Activated T-helper 1 cell treated with anti-CD3 and anti-CD28 coated beads, Interleukin-2, amount 50 U/mL, for 16 hours (primary cell): ENCODE measurements at places on chromosomes 2 and 18.

- DNase-seq: no peak
These were observed 349.1 kb downstream of the ANAPC1 start for GRCh38 chr2:111534910-111535352.

DNA sequence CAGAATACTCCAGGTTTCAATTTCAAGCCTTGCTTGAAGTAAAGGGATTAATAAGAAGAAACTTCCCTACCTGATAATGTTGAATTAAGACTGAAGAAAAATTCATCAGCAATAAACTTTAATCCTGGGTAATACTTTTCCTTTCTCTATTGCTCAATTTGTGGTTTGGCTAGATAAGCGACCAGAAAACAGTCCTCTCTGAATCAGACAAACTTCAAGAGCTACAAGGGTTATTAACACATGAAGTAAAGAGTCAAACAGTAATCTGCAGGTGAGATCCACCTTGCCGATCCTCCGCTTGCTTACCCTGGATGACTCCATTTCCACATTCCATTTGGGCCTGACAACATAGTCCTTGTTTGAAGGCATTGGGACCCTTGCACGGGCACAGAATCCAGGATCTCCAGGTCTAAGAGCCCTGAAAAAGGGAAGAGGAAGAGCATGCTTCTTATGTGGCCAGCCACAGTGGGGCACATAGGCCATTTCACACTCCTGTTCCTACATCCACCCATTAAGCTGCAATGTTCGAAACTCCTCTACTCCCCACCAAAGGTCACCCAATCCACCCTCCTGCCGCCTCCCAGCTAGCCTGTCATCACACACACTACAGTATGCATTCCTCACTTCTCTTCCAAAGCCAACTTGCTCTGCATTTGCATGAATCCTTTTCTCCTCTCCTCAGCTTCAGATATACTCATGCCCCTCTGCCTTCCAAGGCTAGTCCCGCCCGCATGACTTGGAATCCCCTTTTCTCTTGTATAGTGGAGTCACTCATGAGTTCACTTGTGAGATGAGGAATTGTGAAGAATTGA lies 39.8 kb downstream of the IWS1 start:
- DNase-seq: no peak

GRCh38 chr18:77234504-77235365 lies 14.9 kb upstream of the GALR1 start:
- DNase-seq: no peak

- no peak for DNase-seq
These were observed 218.2 kb downstream of the NDUFA10 start for GRCh38 chr2:239806758-239807434.

DNA sequence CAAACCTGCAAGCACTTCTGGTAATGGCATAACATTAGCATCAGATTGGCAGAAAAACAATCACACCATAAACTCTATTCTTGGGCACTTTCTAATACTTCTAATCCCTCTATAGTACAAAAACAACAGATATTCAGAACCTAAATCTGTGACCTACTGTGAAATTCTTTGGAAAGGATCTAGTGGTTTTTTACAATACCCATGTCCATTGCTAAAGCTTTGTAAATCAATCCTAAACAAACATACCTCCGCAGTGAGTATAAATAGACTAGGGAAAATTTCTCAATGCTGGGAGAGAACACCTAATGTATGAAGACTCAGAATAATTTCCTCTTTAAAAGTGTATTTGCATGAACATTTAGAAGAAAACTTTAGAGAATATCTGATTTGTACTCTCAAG lies 1098.5 kb upstream of the DDX18 start:
- no peak for DNase-seq

GRCh38 chr2:120348134-120348736 lies 2.3 kb downstream of the INHBB start:
- DNase-seq: no peak

GRCh38 chr18:26071725-26072124 lies 18.7 kb downstream of the SS18 start:
- no peak for DNase-seq

- no peak for DNase-seq
These were observed 176.1 kb upstream of the DLGAP1 start for GRCh38 chr18:4631239-4631638.

DNA sequence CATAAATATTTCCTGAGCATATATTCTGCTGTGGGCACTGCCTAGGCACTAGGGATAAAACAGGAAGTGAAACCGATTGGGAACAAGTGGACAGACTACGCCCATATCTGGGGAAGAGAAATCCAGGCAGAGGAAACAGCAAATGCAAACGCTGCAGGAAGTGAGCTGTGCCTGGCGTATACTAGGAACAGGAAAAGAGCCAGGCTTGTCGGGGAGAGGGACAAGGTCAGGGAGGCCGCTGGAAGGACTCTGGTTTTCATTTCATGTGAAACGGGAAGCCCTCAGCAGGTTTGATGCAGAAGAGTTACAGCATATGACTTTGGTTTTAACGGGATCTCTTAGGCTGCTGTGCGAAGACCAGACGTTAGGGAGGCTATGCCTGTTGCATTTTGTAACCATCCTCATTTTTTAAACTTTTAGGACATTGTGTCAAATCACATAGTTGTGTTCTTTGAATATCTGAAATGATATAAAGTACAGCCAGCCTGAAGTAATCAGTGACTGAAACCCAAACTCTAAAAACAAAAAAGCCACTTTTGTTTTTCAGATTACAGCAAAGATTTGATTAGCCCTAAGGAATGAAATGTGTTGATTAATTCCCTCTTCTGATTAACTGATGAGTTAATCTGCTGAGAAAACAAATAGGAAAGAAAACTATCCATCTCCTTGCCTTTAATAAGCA lies 110.2 kb upstream of the PIEZO2 start:
- no peak for DNase-seq

DNA sequence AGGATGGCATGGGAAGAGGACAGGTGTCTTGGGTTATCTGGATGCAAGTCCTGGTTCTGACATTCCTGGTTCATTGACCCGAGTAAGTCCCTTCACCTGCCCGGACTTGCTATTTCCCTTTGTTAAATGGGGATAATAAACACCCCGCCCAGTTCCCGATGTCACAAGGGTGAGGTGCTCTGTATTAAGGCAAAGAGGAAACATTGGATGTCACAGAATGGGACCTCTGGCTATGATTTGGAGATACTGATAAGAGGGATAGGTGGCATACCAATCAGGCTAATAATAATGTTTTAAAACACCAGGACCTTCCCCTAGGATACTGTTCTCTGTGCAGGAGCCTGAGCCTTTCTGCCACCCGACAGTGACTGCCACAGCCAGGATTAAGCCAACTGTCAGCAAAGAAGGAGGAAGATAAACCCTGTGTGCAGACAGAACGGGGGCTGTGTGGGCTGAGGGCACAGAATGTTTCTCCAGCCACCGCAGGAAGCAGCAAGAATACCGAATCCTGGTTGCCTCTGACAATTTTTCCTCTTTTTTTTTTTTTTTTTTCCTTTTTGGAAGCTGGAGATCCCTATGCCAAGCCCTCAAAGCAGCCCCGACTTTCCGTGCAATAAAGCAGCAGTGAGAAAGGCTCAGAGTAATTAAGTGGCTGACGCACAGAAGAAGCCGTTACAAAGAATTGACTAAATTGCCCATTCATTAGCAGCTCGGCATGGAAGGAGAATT lies 336.6 kb downstream of the SMAD2 start:
- no peak for DNase-seq

DNA sequence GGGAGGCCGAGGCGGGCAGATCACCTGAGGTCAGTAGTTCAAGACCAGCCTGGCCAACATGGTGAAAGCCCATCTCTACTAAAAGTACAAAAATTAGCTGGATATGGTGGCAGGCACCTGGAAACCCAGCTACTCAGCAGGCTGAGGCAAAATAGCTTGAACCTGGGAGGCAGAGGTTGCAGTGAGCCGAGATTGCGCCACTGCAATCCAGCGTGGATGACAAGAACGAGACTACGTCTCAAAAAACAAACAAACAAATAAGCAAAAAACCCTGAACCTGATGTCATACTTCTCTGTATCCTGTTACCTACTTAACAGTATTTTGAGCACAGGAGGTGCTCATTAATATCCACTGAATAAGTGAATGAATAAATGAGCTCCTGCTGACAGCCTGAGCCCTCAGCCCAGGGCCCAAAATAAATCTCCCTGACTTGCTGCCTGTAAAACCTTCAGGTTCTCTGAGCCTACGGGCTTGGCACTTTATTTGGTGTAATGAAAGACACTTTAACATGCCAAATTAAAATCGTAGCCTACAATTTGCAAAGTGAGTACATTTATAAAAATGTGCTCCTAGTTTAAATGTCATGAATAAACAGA lies 215.1 kb downstream of the ZNF385B start:
- DNase-seq: no peak

DNA sequence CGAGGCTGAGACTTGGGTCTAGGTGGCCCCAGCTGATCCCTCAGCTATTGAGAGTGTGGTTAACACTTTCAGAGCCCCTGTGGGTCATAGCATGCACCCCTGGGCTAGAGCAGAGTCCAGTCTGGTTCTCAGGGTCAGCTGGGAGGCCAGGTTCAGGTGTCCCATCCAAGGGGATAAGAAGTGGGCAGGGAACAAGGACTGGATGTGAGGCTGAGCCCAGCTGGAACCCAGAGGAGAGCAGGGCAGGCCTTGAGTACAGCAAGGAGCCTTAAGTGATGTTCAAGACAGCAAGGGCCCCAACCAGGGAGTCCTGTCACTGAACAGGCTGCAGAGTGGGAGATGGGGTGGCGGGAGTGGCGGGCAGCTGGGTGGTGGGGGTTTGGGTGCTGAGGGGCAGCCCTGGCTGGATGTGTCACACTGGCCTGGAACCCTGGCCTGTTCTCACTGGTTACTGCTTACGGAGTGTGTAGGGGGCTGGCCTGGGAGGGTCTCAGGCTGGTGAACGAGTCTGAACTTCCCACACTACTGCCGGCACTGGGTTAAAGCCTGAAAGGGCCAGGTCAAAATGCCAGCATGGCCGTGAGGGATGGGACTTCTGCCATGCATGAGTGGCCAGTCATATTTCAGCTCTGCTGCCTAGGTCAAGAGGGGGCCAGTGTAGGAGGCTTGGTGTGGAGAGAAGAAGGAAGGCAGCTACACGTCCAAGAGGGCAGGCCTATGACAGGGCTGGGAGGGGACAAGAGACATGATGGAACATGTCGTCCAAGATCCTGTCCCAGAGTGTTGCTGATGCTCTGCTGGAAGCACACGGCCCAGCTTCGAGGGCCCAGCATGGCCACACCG lies 13.6 kb downstream of the TMEM185B start:
- no peak for DNase-seq

DNA sequence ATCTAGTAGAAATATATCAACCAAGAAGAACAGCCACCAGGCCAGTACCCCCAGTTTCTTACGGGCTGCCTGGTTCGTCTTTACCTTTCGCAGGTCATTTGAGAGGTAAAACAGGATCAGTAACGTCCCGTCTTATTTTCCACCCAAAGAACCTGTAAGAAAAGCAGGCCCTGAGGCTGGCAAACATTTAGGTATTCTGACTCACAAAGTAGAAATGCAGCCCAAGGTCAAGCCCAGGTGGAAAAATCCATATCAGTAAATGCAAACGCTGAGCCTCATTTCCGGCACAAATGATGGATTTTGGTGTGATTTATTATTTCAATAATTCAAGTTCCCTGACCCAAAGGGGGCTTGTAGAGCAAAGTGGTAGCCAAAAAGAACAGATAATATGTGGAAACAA lies 171.2 kb downstream of the ZNF516 start:
- no peak for DNase-seq

GRCh38 chr2:205704127-205704741 lies 21.9 kb downstream of the NRP2 start:
- no peak for DNase-seq

DNA sequence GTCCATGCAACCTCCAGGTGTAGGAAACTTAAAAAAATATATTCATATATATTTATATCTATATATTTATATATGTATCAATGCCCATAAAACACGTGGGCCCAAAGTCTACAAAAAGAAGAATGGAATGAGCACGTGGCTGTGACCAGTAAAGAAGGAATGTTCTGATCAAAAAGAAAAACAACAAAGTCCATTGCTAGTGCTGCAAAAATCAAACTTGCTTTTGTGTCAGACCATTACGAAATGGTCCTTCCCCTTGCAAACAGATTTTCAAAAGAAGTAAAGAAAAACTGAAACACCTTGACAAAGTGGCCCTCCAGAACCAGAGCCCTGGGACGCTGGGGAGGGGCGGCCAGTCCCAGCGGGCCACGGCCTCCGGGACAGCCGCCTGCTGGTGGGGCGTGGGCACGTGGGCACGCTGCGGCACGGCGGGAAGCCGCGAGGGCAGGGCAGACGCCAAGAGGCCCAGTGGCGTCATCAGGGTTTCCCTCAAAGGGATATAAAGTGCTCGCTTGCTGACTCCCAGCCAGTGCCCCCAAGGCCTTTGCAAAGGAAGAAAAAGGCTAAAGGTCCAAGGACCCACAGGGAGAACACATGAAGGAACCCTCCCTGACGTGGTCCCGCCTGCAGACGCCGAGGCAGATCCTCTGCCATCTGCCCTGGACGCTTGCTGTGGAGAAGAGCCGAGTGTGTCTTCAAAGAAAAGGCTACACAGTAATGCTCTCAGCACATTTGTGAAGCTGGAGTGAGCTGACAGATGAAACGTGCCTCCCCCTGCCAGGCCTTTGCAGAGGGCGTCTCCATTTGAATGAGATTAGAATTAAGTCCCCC lies 201.8 kb downstream of the TWIST2 start:
- DNase-seq: no peak

DNA sequence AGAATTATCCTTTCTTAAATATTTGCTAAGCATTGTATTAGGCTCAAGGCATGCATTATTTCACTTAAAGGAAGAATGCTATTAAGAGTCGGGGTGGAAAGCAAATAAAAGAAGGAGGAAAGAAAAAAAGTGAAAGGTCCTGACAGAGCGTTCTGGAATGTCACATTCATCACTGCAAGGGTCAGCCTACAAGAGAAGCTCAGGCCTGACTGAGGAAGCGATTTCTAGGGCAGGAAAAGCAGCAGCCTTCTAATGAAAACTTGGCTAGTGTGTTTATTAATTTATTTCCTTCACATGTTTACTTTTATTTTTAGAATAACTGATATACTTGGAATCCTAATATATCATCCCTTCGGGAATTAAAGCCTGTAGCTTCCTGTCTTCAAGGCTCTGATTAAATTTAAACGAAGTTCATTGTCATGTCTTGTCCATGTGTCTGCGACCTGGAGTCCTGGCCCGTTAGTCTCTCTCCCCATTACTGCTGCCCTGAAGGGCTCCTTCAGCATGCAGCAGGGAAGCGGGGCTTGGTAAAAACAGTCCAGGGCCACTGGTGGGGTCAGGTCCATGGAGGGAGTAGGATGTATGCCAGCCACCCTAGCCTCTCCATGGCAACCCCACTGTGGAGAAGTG lies 119.2 kb upstream of the CCDC68 start:
- DNase-seq: no peak

GRCh38 chr2:51667679-51668078 lies 635.7 kb upstream of the NRXN1 start:
- DNase-seq: no peak

DNA sequence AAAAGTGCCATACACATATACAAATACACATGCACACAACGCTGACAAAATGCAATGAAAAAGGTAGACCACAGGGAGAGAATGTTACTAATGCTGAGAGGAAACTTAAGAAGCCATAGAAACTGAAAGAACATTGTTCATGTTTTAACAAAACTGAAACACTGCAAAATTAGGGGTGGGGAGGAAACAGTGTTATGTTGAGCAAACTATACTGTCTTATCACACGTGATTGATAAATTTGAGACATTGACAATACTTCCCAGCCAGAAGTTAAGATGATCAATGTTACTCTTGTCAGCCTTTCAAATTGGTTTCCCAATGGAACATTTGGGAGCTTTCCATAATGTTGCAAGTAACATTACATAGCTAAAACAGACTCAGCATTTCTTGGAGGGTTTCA lies 165.5 kb downstream of the L3MBTL4 start:
- no peak for DNase-seq
